Daoy (cell line): ENCODE measurements at places on chromosomes 11 and 22. TPM values are rescaled to one million over a fixed set of nuclear protein-coding genes. Genes with fewer than 3 reads are reported as not detected.

GRCh38 chr11:123238297-123238696 is 43.2 kb upstream of the CLMP start:
- peak; percentile 56 for DNase-seq

GRCh38 chr11:36360826-36361415 is 64.8 kb downstream of the PRR5L start:
- no peak for DNase-seq

- no peak for DNase-seq
These were observed 13.7 kb upstream of the SCGB2A2 start for GRCh38 chr11:62256281-62256680.

- no peak for DNase-seq
These were observed 73.5 kb upstream of the ZC3H12C start for GRCh38 chr11:110019675-110020074.

- peak; percentile 88 for DNase-seq
These were observed 109.9 kb upstream of the CADM1 start for GRCh38 chr11:115613986-115614632.

- DNase-seq, result no peak
These were observed 3.6 kb downstream of the CLCF1 start for GRCh38 chr11:67369801-67370284.

DNA sequence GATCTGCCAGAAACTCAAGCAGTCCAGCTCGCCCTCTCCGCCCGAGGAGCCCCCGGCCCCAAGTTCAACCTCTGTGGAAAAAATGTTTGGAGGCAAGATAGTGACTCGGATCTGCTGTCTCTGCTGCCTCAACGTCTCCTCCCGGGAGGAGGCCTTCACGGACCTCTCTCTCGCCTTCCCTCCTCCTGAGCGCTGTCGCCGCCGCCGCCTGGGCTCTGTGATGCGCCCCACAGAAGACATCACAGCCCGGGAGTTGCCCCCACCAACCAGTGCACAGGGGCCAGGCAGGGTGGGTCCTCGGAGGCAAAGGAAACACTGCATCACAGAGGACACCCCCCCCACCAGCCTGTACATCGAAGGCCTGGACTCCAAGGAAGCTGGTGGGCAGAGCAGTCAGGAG is 20.8 kb downstream of the USP35 start:
- no peak for DNase-seq

DNA sequence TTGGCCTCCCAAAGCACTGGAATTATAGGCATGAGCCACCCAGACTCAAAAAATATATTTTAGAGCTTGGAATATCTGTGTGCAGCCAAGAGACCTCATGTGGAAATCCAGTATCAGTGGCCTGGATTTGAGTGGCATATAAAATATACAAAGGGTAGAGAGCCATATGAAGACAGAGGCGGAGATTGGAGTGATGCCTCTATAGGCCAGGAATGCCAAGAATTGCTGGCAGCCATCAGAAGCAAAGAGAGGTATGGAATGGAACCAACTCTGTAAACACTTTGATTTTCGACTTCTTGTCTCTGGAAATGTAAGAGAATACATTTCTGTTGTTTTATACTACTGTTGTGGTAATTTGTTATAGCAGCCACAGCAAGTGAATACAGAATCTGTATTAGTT is 123.0 kb downstream of the PLEKHA7 start:
- no peak for DNase-seq

DNA sequence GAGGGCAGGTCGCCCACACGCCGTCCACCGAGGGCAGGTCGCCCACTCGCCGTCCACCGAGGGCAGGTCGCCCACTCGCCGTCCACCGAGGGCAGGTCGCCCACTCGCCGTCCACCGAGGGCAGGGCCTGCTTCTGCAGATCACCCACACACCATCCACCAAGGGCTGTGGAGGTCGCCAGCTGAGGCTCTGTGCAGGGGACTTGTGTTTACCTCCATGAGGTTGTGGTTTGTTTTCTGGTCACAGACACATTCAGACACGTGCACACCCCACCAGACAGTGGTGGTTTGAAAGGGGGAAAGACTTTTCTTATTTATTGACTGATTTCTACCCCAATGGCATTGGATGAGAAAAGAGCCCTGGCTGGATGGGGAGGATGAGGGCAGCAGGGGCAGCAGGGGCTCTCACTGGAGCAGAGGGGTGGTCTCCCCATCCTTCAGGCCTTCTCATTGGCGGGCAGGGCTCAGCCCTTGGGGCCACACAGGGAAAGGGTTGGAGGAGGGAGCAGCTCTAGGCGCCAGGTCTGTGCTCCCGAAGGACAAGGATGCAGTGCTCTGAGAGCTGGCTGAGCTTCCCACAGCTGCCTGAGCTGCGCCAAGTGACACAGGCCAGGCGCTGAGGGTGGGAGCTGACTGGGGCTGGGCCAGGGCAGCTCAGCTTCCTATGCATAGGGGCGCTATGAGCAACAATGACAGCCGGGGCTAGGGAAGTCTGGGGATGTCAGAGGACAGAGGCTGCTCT is 252.6 kb upstream of the B3GAT1 start:
- no peak for DNase-seq

- peak; percentile 52 for DNase-seq
These were observed 26.7 kb upstream of the TOLLIP start for GRCh38 chr11:1335811-1336761.

DNA sequence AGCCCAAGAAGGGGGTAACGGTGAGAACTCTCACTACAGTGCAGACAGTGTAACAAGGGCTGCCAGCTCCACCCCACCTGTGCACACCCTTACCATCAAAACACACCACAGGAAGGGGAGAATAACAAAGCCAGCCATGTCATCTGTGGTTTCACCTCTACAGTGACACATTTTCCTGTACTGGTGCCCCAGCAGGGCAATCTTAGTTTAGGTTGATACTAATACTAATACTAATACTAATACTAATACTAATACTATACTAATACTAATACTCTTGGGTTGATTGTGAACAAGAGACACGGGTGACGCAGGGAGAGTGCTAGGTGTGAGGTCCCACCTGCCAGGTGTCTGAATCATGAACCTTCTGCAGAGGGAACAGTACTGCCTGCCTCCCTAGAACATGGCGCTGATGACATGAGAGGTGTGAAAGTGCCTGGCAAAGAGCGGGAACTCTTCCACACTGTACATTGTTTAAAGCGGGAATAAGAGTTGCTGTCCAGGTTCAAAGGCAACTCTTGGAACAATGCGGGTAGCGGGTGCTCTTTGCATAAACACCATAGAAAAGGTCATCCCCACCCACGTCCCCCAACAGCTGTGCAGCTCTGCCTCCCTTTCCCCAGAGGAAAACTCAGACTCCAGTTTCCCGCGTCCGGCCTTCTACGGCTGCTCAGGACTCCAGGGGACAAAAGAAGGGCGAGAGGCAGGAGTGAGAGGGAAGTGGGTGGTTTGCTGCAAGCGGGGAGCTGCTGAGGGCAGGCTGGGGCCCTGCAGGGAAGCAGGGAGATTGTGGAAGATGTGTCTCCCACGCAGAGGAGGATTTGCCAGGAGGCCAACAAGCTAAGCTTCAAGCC is 25.0 kb upstream of the TMPRSS4 start:
- no peak for DNase-seq

DNA sequence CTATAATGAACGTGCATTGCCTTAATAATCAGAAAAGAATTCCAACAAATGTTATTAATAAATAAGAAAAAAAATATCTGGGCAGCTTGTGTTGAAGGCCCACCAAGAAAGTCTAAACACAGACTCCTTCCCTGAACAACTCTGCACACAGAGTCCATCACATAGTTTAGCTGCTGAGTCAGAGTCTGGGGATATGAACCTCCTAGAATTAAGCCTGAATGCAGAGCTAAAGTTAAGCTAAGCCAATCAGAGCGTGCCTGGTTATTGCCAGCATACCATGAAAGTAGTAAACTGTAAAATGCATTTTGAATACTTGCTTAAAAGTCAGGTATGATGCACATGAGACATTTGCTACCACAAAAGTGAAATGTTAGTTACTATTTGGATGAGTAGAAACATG is 25.6 kb upstream of the TENM4 start:
- peak; percentile 39 for DNase-seq

SCN2B gene
- total RNA-seq, result not detected in 2 replicates

POLR3H gene
- 10.9 and 17.3 TPM in 2 replicates for total RNA-seq

MMP1 gene
- 1.8 and 1.9 TPM in 2 replicates for total RNA-seq

SLC22A8 gene
- total RNA-seq, result not detected in 2 replicates

LRP5 gene
- 13.8 and 17.2 TPM in 2 replicates for total RNA-seq

KDM4D gene
- total RNA-seq, result 3.4 and 4.4 TPM in 2 replicates

MYOD1 gene
- total RNA-seq, result not detected in 2 replicates

GRM5 gene
- not detected in 2 replicates for total RNA-seq
